Naive B cell (primary cell): ENCODE measurements at places on chromosomes 5 and 9. TPM values are rescaled to one million over a fixed set of nuclear protein-coding genes. Genes with fewer than 3 reads are reported as not detected.

NUTM2F gene
- not detected for polyA plus RNA-seq

C9orf153 gene
- not detected for polyA plus RNA-seq

PPIC gene
- not detected for polyA plus RNA-seq

PHYKPL gene
- 58.3 TPM for polyA plus RNA-seq

PCDHGA11 gene
- polyA plus RNA-seq = not detected

CCDC69 gene
- polyA plus RNA-seq = 143 TPM

CCNO gene
- not detected for polyA plus RNA-seq

SAPCD2 gene
- polyA plus RNA-seq = 0.05 TPM

FOXD4L4 gene
- polyA plus RNA-seq = not detected

CCDC192 gene
- not detected for polyA plus RNA-seq

OTULIN gene
- 18.2 TPM for polyA plus RNA-seq

ZBTB5 gene
- 1.9 TPM for polyA plus RNA-seq

C9orf50 gene
- not detected for polyA plus RNA-seq

DEPDC1B gene
- 0.44 TPM for polyA plus RNA-seq

NME5 gene
- not detected for polyA plus RNA-seq

MARCOL gene
- polyA plus RNA-seq = not detected
